ENCODE measurements at places on chromosomes 4 and X. TPM values are rescaled to one million over a fixed set of nuclear protein-coding genes. Genes with fewer than 3 reads are reported as not detected.

Gene NOX1
- 0.02 TPM for polyA plus RNA-seq

Gene CXCR3
- polyA plus RNA-seq, result 0.64 TPM

Gene SLC10A4
- 0.14 TPM for polyA plus RNA-seq

Gene OPHN1
- 1.2 TPM for polyA plus RNA-seq

Gene ZNF275
- 1.6 TPM for polyA plus RNA-seq

Gene CTAG2
- polyA plus RNA-seq, result 2.8 TPM

Gene DGKK
- polyA plus RNA-seq, result not detected

Gene IL21
- not detected for polyA plus RNA-seq

Gene RAB9A
- polyA plus RNA-seq, result 23.8 TPM

Gene RHOXF2B
- polyA plus RNA-seq, result not detected

Gene FRG2
- polyA plus RNA-seq, result not detected

Gene NALF2
- 0.06 TPM for polyA plus RNA-seq

Gene TCEANC
- polyA plus RNA-seq, result 0.85 TPM

Gene GLOD5
- 0.26 TPM for polyA plus RNA-seq

Gene FGFBP1
- 533 TPM for polyA plus RNA-seq

Gene MAGEA12
- polyA plus RNA-seq, result not detected

Gene FGFBP2
- polyA plus RNA-seq, result not detected

Gene CITED1
- 0.18 TPM for polyA plus RNA-seq

Gene REELD1
- polyA plus RNA-seq, result 0.20 TPM

Gene TEX13B
- not detected for polyA plus RNA-seq

Gene MED12
- polyA plus RNA-seq, result 9.5 TPM

Gene DMRTC1
- polyA plus RNA-seq, result not detected

Gene DRP2
- 0.06 TPM for polyA plus RNA-seq

Gene REPS2
- 1.3 TPM for polyA plus RNA-seq

Gene ASB9
- 0.88 TPM for polyA plus RNA-seq

Gene MAGEA2B
- polyA plus RNA-seq, result not detected

Gene RNF150
- polyA plus RNA-seq, result 0.41 TPM

Gene NOCT
- 1.8 TPM for polyA plus RNA-seq

Gene TKTL2
- polyA plus RNA-seq, result not detected

Gene LUZP4
- not detected for polyA plus RNA-seq

Gene MCF2
- 0.10 TPM for polyA plus RNA-seq

Gene PRR32
- not detected for polyA plus RNA-seq

Gene PRSS12
- 4.1 TPM for polyA plus RNA-seq

Gene GLRA2
- polyA plus RNA-seq, result not detected

Gene ATP2B3
- not detected for polyA plus RNA-seq

Gene SNCA
- polyA plus RNA-seq, result 7.4 TPM

Gene MID2
- polyA plus RNA-seq, result 3.3 TPM

Gene FAM114A1
- polyA plus RNA-seq, result 13.5 TPM

Gene GCNA
- 0.98 TPM for polyA plus RNA-seq

Gene RBBP7
- 72.0 TPM for polyA plus RNA-seq

Gene C4orf51
- polyA plus RNA-seq, result not detected
